ENCODE measurements at places on chromosomes 4 and X.

DNA sequence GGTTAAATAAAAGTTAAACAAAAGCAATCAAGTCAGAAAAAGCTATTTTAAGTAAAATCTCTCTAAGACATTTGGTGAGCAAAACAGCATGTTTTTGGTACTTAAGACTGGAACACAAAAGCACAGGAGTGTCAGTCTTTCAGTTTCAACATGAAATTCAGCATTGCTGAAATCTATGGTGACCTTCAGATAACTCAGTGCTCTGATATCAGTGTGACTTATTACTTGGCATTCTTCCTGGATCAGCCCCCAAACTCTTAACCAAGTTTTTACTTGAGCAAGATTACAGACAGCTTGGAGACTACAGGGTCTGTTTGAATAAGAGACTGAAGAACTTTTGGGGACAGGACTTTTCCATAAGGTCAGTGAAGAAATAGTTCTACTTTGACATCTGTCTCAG is 437.2 kb downstream of the RAPGEF2 start:
- no peak for DNase-seq

- no peak for DNase-seq
These were observed 147.0 kb downstream of the CCSER1 start for GRCh38 chr4:90274175-90274574.

- DNase-seq, result peak; percentile 91
These were observed 173.9 kb upstream of the PGRMC2 start for GRCh38 chr4:128461291-128462102.

GRCh38 chr4:165345666-165346417 is 18.4 kb downstream of the MSMO1 start:
- no peak for DNase-seq

- no peak for DNase-seq
These were observed 157.6 kb downstream of the ATRX start for GRCh38 chrX:77628294-77629025.

- DNase-seq, result peak; percentile 84
These were observed 186.4 kb upstream of the GALNT7 start for GRCh38 chr4:172982151-172982590.

DNA sequence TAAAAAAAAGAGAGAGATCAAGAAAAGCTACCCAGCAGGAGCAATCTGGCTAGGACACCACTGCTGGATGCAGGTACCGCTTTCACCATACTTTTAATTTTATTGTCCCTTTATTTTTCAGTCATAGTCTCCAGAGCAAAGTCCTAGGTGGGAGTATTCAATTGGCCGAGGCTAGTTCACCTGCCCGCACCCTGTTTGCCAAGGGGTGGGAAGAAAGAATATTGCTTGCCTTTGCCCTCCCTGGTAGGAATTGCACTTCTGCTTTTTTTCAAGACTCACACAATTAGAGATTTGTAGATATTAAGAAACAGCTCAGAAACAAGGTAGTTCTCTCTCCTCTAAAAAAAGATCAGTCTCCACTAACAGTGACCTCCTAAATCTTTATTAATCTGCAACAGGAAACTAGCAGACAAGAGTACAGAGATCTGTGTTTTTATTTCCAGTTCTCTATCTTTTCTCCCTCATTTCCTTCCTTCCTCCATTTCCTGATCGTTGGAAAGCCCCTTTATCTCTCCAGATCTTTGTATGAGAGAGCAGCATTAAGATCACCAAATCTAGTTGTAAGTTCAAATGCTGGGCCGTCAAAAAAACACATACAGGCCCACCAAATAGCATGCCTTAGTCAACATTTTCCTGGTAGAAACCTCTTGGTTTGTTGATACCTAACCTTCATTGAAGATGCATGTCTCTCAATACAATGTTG is 9.4 kb upstream of the RPGR start:
- DNase-seq, result no peak

DNA sequence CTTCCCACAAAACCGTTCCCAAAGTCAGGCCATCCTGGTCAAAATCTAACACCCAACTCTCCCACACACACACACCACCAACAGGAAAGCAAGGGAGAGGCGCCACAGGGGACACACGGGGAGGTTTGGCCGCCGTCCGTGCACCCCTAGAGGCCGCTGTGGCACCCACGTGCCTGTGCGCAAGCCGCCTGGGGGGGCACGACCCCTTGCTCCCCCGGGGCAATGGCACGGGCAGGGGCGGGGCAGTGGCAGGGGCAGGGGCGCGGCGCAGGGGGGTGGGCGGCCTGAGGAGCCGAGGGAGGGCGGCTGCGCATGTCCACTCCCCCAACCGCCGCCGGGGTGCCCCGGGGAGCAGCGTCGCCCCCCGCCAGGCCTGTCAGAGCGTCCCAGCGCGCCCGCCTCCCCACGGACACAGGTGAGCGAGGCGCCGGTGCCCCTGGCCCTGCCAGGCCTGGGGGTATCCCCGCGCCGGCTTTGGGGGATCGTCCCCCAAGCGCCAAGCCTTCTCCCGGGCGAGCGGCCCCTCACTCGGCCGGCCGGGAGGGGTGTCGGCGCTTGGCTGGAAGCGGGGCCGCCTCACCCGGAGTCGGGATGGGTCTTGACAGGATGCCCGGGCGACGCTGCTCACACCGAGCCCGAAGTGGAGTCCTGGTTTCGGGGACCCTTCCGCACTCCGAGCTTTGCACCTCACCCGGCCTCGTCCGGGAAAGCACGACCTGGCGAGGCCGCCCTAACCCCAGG is at the start of gene ERAS:
Gene ERAS (plus strand): TSS at position 379 of the 741 bp plus-strand sequence. CDS start 2,611 bp downstream, outside the sequence.
- DNase-seq, result no peak

GRCh38 chrX:71302461-71303213 is 1.1 kb downstream of the ITGB1BP2 start:
- DNase-seq, result no peak

DNA sequence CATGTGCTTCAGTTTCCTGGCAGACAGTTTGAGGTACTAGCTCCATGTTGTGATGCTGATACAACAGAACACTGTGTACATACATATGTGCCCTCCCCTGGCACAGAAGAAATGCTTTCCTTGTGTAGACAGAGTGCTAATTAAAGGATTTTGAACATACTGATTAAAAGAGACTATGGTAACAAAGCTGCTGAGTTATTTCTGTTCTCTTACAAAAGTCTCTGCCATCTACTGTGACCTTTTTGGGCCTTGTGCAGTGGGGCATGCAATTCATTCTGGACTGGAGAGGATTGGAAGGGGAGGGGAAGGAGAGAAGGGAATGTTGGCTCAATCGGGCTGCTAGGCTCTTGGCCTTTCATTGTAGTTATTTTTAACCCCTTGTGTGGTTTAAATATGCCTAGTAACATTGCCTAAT is 6.0 kb downstream of the PDLIM5 start:
- no peak for DNase-seq

DNA sequence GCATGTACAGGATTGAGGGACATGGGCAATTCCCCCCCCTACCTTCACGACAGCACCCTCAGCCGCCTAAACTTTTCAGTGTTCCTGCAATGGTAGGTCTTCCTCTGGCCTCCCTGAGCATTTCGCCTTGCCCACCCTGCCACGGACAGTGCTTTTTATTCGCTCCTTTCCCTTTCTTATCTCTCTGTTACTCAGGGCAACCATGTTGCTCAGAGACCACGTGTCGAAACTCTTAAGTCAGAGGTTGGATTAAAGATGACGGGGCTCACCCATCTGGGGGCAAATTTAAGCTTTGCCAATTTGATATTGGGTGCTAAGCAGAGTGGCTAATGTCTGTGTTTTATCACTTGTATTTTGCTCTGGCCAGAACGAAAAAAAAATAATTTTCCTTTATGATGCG is 20.4 kb downstream of the TENM3 start:
- no peak for DNase-seq

DNA sequence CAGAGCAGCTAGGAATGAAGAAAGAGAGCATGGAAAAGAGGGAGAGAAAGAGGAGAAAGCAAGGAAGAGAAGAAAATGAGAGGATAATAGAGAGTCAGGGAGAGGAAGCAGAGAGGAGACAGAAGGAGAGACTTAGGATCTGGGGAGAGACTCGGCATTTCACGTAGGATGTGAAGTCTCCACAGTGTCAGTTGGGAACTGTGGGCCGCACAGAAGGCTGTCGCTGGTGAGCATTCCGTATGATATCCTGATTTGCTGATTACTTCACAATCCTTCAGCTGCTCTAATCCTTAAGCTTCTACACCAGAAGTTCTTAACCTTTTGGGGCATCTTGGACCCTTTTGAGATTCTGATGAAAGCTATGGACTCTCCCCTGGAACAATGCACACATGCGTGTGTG is 14.0 kb downstream of the NLGN3 start:
- DNase-seq, result no peak

GRCh38 chr4:176320976-176321361 is 1.2 kb downstream of the SPCS3 start:
- DNase-seq, result no peak

DNA sequence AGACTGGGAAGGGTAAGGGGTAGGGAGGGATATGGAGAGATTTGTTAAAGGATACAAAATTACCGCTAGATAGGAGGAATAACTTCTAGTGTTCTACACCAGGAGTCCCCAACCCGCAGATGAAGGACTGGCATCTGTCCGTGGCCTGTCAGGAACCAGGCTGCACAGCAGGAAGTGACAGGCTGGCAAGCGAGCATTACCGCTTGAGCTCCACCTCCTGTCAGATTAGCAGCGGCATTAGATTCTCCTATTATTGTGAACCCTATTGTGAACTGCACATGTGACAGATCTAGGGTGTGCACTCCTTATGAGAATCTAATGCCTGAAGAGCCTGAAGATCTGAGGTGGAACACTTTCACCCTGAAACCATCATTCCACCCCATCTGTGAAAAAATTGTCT is 27.9 kb upstream of the BBS7 start:
- DNase-seq, result no peak

GRCh38 chrX:16714504-16714903 is 2.0 kb upstream of the CTPS2 start:
- no peak for DNase-seq

- no peak for DNase-seq
These were observed 326.9 kb downstream of the PDHA2 start for GRCh38 chr4:96166806-96167205.

GRCh38 chr4:170088716-170089115 is 1.0 kb downstream of the AADAT start:
- DNase-seq, result no peak

- DNase-seq, result no peak
These were observed 165.1 kb upstream of the POF1B start for GRCh38 chrX:85544609-85545008.

- no peak for DNase-seq
These were observed 8.0 kb upstream of the VAMP7 start for GRCh38 chrX:155873188-155873587.

DNA sequence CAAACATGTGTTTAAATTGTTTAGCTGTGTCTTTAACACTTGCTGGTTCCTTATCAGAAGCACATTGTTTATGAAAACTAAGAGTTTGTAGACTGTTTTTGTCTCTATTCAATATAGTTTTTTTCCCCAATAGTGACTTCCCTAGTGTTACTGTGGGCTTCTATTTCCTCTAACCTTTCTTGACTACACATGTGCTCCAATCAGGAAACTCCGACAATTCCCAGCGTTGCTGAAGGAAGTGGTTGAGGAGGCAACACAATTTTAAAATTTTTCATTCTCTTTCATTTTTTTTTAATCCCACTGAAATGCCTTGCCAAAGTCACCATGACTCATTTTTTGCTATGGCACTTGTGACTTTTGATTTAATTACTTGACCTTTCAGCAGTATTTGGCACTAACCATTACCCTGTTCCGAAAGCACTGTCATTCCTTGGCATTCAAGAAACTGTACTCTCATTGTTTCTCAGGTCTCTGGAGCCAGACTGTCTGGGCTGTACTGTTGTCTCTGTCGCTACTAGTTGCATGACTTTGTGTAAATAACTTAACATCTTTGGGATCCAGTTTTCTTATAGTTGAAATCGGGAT is 67.6 kb upstream of the FREM3 start:
- DNase-seq, result no peak

DNA sequence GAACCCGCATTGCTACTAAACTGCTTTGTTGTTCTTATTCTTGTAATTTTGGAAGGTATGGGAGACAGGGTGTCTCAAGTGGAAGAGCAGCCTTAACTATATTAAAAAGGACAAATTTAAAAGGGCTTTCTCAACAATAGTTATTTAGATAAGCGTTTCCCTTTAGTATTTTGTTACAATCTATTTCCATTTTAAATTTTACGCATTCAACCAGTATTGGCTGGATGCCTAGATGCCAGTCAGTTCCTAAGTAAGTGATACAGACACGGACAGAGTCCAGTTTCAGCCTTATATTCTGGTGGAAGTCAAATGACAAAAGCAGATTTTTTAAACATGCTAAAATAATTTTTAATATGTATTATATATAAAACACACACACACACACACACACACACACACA is 28.3 kb downstream of the FAT1 start:
- no peak for DNase-seq

- DNase-seq, result no peak
These were observed 190.6 kb upstream of the LEF1 start for GRCh38 chr4:108359130-108359985.

GRCh38 chr4:1718095-1718850 is 2.9 kb downstream of the TMEM129 start:
- no peak for DNase-seq

DNA sequence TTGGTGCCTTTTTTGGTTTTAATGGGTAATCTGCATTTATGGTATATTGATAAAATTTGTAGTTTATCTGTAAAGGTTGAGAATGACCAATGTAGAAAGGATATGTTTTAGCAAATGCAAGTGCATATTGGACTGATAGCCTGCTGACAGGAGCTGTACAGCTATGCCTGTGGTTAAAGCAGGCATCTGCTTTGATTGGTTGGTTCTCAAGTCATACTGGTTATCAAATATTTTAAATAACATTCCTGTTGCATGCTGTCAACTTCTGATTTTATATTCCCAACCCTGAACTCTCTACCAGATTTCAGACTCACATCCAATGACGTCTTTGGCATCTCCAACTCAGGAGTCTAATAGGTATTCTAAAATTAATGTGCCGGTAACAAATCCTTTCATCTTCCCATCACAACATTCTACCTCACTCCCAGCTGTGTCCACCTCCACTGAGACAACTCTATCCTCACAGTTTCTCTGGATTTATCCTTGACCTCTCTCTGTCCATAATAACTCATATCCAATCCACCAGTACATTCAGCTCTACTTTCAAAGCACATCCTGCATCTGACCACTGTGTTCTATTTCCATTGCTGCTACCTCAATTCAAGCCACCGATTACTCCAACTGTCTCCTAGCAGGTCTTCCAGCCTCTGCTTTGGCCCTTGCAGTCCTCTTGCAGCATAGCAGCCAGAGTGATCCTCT is 125.7 kb downstream of the CAMK2D start:
- peak; percentile 70 for DNase-seq

GRCh38 chr4:163536091-163536490 is 41.6 kb downstream of the TMA16 start:
- DNase-seq, result no peak

- no peak for DNase-seq
These were observed 37.0 kb upstream of the SMIM31 start for GRCh38 chr4:164716901-164717300.

GRCh38 chrX:148498067-148498466 is 2.4 kb upstream of the AFF2 start:
- DNase-seq, result no peak
